Effector memory CD4-positive, alpha-beta T cell (primary cell): ENCODE measurements at places on chromosomes 3 and 15.

DNA sequence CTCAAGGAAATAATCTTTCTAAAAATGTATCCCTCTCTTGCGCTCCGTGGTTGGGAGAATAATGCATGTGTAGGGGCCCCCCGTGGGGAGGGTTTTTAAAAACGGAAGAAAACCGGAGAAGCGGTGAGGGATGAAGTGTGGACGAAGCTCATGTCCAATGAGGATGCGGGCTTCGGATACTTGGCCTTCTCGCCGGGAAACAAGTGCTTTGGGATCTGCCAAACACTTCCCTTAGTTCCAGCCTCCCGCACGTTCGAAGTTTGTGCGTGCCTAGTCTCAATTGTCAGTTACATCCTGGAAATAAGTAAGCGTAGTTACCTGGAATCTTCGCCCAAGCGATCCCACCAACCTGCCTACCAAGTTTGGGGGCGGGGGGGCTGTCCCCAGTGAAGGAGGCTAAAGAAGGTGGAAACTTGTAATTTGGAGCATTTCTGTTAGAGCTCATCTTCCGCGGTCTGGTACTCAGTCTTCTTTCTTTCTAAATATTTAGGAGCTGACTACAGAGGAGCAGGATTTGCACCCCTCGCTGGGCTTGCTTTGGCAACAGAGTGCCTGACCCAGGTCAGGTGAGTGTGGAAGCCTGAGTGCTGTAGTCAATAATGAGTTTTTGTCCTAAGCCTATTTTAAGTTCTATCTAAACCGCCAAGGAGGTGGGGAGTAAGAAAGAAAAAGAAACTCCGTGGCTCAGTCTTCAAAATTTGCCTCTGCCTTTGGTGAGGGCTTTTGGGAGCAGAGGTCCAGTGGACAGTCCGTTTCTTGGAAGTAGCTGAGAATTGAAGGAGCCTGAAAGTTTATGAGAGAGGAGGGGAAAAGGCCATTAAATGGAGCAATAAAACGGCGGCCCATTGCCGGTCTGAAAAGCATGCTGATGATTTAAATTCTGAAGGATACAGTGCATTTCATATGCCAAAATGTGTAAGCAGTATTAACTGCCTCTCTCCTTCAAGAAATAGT lies 1.1 kb downstream of the ITPR1 start:
- DNase-seq = no peak

DNA sequence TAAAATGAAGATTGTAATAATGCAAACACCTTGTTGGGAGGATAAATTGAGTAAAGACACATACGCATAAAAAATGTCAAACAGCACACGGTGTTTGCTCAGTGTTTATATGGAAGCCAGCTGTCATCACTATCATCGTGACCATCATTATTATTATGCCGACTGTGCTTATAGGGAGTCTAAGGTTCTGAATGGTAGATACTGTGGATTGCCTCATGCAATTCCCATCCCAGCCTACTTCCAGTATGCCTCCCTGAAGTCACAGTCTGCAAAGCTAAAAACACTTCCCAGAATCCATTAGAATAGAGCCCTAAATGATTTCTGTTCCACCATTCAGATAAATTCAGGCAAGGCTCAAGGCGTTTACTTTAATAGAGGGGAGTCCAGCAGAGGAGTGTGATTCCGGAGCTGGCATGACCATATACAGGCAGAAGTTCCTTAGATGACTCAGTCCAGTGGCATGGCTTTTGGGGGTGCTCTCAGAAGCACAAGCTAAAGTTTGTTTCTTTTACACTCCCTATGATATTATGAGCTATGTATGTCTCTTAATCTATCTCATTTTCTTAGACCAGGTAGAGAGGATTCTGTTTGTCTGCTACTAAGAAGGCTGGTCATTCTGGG lies 148.7 kb downstream of the MEX3B start:
- DNase-seq = no peak

GRCh38 chr3:42175386-42176240 lies 84.5 kb downstream of the TRAK1 start:
- DNase-seq = no peak

DNA sequence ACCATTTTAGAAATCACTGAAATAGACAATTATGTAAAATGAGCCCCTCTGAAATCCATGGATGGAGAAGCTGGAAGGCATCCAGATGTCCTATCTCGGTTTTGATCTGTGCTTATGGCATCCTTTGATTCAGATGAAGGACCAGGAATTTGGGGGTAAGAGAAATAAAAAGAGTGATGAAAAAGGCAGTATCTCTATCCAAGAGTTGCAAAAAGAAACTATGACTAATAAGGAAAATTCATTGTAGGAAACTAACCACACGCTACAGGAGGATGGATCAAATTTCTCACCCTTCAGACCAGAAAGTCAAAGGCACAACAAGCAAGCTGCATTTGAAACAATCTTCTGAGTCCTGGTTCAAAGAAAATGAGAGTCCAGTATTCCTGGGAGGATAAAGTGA lies 34.8 kb downstream of the SRGAP3 start:
- no peak for DNase-seq

DNA sequence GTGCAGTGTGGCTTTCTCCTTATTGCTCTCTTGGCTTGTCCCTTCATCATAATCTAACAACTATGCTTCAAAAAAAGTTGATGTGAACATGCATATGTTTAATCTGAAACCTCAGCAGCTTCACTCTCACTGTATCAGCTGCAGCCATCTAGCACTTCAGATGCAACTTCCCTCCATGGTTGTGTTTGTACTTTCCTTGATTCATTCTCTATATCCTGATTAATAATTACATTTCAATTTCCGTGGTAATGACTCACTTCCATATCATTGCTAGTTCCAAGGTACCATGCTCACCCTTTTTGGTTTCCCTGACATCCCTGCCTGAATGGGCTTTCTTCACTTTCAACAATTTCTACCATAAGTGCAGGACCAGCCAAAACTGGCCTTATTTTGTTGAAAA lies 51.2 kb downstream of the MDFIC2 start:
- DNase-seq = no peak

GRCh38 chr3:72727172-72727571 lies 121.1 kb downstream of the SHQ1 start:
- DNase-seq = no peak

- no peak for DNase-seq
Measured at GRCh38 chr3:169662132-169662842, 1.2 kb downstream of the MECOM start.

GRCh38 chr3:51796854-51797253 lies 17.8 kb upstream of the IQCF6 start:
- DNase-seq = no peak

- no peak for DNase-seq
Measured at GRCh38 chr3:99128235-99128634, 226.7 kb upstream of the DCBLD2 start.
